Activated CD4-positive, alpha-beta T cell treated with anti-CD3 and anti-CD28 coated beads for 48 hours (primary cell): ENCODE measurements at places on chromosomes 3 and 15.
A peak's percentile ranks its signal among the peaks of the same experiment; 100 is the strongest.

DNA sequence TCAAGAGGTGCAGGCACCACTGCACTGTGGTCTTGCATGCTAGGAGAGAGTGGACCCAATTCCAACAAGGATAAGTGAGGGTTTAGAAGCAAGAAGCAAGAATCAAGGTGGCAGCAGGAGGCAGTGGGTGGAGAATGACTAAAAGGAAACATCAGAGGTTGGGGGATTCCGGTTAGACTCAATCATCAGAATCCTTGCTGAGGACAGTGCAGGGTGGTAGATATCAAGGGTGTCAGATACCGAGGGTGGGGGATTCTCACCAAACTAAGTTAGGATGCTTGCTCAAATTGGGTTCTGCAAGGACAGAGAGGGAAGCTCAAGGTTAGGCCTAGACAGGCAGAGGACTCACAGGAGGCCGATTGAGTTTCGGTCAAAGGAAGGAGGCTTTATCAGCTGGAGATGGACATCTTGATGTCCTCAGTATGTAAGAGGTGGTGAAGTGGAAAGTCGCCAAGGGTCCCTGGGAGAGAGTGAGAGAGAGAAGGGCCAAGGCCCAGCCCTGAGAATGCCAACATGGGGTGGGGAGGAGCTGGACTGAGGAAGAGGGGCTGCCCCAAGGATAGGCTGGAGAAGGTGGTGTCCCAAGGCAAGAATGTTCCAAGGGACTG lies 102.2 kb downstream of the ARNT2 start:
- no peak for DNase-seq

GRCh38 chr15:92653836-92654539 lies 1.6 kb downstream of the FAM174B start:
- no peak for DNase-seq

DNA sequence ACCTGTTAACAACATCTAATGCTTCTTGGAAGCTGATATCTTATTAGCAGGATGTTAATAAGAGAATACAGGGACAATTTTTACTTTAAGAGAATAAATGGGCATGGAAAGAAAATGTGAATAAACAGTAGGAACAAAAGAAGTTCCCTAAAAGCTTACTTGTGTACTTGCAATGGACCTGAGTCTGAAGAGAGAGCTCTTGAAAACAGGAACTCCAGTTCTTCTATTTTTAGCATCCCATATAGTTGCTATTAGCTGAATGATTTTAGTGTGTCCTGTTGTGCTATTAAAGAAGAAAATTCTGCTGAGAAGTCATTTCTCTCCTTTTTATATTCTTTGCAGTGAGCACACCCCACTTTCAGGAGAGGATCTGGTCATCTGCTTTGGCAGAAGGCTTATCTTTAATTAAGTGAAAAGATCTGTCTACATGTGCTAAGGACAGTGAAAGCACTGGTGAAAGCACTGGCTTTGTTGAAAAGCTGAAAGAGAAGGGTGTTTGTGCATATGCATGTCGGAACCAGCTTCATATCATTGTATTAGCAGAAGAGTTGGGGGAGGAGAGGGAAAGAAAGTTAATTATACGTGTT lies 1.4 kb upstream of the ST3GAL6 start:
- DNase-seq = no peak

GRCh38 chr3:158728061-158728377 lies 4.2 kb downstream of the RARRES1 start:
- no peak for DNase-seq

DNA sequence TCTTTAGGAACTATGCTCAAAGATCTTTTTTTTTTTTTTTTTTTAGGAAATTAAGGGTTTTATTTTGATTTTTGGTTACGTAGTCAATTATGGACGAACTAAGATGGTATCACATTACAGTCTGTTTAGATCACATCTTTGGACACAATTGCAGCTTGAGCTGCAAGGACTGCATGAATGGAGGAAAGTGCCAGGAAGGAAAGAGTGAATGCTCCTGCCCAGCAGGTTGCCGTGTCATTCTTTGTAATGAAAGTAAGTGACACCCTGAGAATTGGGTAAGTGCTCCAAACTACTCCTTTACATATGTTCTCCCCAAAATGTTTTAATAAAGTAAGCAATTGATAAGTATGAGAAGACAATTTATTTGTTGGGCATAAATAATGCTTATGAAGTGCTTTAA lies 716.5 kb upstream of the GOLIM4 start:
- no peak for DNase-seq

- peak; percentile 17 for DNase-seq
Observed at GRCh38 chr15:47961401-47962090, 159.2 kb upstream of the SLC24A5 start.

DNA sequence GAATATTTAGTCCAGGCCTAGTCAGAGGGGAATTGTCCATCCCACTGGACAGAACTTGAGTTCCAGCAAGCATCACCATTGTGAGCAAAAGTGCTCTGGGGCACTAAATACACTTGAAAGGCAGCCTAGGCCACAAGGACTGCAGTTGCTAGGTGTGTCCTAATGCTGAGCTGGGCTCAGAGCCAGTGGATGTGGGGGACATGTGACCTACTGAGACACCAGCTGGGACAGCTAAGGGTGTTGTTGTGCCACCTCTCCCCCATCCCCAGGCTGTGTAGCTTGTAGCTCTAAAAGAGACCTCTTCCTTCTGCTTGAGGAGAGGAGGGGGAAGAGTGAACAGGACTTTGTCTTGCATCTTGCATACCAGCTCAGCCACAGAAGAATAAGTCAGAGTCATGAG lies 120.9 kb downstream of the DTWD1 start:
- DNase-seq = no peak
